ENCODE measurements at places on chromosomes 2 and 18.

GRCh38 chr18:65750389-65751154 is at the start of gene CDH7:
TSS of gene CDH7 (plus strand) at chr18:65751012. CDS start at chr18:65762843, 11,831 bp downstream.
- no peak for DNase-seq

- no peak for DNase-seq
Measured at GRCh38 chr2:121567957-121568409, 37.3 kb downstream of the RNU4ATAC start.

DNA sequence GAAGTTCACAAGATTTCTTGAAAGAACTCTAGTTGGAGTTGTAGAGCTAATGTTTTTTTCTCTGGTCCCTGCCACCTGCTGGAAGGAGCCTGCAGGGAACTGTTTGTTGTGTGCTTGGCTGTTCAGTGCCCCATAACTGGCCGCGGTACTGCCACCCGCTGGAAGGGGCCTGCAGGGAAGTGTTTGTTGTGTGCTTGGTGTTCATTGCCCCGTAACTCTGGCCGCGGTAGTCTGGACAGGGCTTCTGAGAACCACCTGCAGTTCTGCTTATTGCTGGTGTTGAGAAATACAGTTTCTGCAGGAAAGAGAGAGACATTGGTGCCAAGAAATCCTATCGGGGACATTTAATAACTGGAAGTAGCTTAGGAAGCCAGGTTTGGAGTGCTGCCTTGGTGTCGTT is 58.1 kb downstream of the AGAP1 start:
- no peak for DNase-seq

- no peak for DNase-seq
Measured at GRCh38 chr2:72539071-72539552, 286.7 kb downstream of the EXOC6B start.

DNA sequence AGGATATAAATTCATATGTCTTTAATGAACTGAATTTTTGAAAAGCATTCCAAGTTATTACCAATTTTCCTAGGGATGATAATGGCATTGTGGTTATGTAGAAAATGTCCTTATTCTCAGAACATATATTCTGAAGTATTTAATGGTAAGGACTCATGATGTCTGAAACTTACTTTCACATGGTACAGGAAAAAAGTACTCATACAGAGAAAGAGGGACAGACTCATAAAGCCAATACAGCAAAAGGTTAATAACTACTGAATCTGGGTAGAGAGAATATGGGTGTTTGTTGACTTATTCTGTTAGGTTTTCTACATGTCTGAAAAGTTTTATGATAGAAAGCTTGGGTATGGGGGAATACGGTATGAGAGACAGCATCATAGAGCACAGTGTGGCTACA is 84.3 kb upstream of the SERTAD2 start:
- no peak for DNase-seq

Data from cortex of kidney (tissue), 1 donor.